ENCODE measurements at places on chromosomes 7 and 10.

DNA sequence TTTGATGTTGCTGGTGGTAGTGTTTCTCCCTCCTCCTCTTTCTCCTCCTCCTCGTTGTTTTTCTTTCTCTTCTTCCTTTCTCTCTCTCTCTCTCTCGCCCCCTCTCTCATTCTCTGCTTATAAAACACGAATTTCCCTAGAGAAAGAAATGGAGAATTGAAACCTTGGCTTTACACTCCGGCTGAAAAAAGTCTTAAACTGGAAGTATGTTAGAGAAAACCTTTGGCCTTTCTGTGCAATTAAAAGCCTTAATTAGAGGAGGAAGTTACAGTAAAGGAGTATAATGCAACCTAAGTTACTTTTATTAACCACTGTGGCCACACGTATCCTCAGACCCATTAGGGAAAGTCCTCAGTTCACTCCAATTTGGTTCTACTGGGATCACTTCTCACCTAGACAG, 501.7 kb upstream of the SORCS1 start:
- no peak for DNase-seq

DNA sequence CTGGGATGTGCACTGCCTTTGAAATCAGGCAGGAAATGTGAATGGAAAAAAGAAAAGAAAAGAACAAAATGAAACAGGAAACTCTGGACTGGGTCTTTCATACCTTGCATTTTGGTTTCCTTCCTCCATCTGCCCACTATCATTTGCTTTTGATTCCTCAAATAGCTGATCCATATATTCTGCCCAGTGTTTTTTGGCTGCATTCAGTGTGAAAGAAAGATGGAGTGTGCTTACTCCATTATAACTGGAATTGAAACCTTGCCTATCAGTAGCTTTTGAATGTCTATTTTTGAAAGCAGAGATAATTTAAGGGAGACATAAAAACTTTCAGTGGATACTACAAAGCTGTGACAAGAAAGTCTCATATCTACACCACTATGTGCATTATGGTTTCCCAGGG, 64.1 kb upstream of the ASAH2 start:
- no peak for DNase-seq

DNA sequence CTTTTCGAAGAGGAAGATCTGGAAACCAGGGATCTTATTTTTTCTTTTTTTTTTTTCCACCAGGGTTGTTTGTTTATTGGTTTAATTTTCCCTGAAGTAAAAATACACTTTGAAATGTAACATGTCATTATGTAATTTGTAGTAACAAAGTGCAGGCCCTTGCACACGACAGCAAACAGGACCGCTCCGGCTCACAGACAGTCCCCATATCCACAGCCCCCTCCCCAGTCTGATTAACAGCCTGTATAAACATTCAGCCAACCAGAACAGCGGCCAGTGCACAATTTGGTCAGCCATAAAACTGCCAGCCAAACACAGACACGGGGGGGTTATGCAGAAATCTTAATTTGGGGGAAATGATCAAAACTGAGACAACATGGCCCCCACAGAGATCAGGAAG, 431.6 kb upstream of the NPVF start:
- DNase-seq = no peak

GRCh38 chr7:117711556-117711955, 161.7 kb downstream of the CTTNBP2 start:
- no peak for DNase-seq

GRCh38 chr10:26524161-26524896, 86.2 kb downstream of the APBB1IP start:
- peak; percentile 17 for DNase-seq

DNA sequence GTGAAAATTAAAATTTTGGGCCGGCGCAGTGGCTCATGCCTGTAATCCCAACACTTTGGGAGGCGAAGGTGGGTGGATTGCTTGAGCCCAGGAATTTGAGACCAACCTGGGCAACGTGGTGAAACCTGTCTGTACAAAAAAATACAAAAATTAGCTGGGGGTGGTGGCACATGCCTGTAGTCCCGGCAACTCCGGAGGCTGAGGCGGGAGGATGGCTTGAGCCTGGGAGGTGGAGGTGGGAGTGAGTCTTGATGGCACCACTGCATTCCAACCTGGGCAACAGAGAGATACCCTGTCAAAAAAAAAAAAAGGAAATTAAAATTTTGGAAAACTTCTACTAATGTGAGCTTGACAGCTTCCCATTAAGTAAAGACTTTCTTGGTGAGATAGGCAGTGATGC, 3.1 kb downstream of the SRRT start:
- DNase-seq = no peak

- DNase-seq = no peak
These were observed 56.5 kb upstream of the PAPSS2 start for GRCh38 chr10:87603196-87603595.

DNA sequence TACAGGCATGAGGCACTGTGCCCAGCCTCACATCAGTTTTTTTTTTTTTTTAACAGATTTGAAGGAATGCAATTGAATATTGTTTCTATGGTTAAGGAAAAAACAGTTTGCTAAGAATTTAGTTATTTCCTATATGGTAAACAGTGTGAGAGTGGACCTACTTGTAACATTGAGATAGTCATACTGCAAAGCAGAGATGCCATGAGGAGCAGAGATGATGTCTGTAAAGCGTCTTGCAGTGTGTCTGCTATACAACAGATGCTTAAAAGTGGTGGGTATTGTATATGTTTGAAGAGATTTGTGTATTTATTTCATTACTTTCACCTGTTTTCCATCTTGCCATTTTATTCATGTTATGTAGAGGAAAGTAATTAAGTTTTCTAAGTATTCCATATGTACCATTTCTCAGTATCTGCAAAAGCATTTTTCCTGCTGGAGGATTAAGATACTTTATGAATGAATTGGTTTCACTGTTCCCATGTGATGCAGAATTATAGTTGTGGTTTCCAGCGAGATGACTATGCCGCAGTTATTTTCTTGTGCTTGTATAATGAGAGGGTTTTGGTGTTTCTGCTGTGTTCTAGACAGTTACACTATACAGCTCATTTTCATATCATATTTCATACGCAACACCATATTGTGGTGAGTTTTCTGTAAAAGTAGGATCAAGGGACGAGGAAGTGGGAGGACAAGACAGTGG, 26.6 kb downstream of the TET1 start:
- DNase-seq = no peak

DNA sequence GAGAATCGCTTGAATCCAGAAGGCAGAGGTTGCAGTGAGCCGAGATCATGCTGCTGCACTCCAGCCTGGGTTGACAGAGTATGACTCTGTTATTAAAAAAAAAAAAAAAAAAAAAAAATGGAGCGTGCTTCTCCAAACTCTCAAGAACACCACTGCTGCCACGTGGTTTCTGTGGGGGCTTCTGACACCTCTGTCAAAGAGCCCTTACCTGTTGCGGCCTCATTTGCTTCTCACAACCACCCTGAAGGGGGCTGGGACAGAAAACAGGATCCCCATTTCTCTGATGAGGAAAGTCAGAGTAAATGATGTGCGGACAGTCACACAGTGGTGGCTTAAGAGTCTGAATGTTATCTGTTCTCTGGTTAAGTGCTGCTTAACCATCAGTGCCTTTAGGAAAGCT, 95.3 kb downstream of the RNF216 start:
- DNase-seq = no peak

DNA sequence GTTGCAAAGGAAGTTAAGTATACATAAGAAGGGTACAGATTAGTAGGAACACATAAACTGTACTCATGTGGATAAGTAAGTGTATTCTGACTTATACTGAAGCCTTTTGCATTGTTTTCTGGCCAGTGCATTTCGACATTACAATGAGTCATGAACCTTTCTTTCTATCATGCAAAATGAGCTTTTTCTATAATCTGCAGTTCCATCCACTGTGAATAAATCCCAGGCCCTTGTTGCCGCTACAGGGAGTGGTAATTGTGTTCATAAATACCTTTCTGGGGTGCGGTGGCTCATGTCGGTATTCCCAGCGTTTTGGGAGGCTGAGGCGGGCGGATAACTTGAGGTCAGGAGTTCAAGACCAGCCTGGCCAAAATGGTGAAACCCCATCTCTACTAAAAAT, 858.3 kb downstream of the GRM8 start:
- DNase-seq = no peak

DNA sequence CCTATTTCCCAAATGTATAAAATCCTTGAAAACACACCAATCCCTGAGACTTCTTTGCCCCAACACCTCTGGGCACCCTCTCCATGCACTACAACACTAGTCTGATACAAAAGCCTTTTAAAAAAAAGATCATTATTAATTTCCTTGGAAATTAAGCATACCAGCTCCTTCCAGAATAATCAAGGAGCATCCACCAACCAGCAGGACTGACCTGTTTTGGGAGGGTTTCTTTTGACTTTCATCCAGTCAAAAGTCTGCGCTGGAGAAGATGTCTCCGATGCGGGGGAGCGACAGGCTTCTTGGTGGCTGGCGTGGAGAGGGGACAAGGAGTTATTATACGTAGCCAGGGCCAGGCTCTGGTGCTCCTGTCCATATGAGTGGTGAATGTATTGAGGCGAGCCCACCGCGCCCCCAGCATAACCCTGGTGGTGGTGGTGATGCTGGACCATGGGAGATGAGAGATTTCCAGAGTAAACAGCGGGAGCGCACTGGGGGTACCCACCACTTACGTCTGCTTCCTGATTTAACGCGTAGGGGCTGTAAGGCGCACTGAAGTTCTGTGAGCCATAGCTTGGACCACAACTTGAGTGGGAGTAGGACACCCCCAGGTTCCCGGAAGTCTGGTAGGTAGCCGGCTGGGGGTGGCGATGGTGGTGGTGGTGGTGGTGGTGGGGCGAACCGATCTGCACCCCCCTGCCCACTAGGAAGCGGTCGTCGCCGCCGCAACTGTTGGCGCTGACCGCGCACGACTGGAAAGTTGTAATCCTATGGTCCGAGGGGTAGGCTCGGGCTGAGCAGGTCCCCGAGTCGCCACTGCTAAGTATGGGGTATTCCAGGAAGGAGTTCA, 527 bp downstream of the HOXA1 start:
- DNase-seq = peak; percentile 48

DNA sequence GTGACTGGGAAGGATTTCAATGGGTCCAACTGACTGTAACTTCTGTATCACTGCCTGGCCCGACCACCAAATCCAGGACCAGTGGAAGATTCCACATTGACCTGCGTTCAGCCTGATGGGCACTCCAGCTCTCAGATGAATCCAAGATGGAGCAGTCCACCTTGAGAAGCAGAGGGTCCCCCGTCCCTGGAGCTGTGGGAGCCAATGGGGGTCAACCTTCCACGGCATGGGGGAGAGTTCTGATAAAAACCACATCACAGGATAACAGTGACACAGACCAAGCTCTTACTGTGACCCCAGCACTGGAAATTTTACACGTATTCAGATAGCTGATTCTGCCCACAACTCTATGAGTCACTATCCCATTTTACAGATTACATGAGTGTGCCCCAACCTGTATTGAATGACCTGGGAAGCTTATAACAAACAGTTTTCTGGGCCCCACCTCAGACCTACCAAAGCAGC, 11.2 kb downstream of the ZCCHC24 start:
- DNase-seq = no peak

DNA sequence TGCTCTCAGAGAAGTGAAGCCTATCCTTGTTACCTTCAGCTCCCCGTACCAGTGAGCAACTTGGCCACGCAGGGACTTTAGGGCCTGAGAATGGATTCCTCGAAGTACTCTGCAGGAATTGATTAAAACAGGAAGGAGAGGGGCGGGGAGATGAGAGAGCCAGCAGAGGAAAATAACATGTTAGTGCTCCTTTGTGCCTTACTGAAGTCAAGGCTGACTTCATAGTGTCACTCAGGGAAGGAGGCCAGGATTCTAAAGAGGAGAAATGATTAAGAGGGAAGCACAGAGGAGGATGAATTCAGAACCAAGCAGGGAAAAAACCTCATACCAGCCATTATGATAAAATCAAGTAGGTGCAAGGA, 195.6 kb upstream of the RHOBTB1 start:
- no peak for DNase-seq
